Naive thymus-derived CD8-positive, alpha-beta T cell (primary cell): ENCODE measurements at places on chromosomes 12 and 14. TPM values are rescaled to one million over a fixed set of nuclear protein-coding genes. Genes with fewer than 3 reads are reported as not detected.

- DNase-seq = no peak
Observed at GRCh38 chr12:123293178-123293760, 21.6 kb upstream of the CDK2AP1 start.

DNA sequence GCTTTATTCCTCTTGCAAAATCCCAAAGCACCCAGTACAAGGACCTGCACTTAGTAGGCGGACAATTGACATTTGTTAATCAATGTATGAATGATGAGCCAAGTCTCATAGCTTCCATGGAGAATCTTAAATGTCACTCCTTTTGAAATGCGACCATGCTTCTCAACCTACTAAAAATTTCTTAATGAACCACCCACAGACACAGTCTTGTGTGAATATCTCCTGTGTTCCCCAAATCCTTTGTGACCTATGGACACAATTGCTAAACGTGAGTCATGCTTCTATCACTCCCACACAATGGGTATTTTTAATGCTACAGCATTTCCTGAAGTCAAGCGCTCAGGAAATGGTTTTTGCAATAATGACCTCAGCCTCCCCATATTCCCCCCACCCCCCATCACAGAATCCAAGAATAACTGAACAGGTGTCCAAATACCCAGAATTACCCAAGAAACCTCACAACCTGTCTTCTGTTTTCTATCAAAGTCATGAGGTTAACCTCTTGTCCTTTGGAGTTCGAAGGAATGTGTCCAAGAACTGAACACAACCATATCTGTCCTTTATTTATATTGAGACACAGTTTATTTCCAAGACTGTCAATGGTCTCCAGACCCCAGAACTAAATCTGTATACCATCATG, 163.6 kb upstream of the PLEKHG7 start:
- DNase-seq = no peak

Gene NEUROD4
- not detected for polyA plus RNA-seq

GRCh38 chr12:9148926-9149325, 33.2 kb upstream of the A2M start:
- DNase-seq = no peak

DNA sequence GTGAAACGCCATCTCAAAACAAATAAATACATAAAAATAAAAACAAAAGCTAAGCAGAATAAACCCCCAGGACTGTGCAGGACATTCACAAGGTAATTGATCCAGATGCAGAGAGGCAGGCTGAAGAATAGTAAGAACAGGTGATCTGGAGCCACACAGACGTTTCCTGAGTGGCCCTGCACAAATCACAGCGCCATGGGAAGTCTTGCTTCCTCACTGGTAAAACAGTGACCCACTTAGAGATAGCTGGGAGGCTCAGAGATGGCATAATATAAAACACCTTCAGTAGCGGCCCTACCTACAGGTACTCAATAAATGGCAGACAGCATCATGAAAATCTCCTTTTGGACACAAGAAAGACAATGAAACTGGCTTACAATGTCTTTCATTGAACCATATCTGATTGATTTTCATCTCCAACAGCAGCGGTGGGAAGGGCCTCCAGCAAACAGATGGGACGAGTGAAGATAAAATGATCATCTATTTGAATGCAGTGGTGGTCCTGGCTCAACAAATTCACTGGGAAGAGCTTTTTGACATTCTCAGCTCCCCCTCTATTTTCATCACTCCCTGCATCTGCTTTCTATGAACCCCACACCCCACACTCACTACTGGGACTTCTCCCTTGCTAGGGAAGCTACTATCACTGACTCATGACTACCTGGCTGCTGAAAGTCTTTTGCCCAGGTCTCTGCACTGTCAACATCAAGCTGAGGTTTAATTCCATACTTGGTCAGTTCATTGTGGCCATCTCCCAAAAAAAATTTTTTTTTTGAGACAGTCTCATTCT, 63.9 kb downstream of the FOXN3 start:
- DNase-seq = no peak

- no peak for DNase-seq
Observed at GRCh38 chr12:95986635-95987570, 9.2 kb downstream of the HAL start.
